ENCODE measurements at places on chromosomes 5 and 9.
A peak's percentile ranks its signal among the peaks of the same experiment; 100 is the strongest.

GRCh38 chr5:90438100-90438499, 28.5 kb upstream of the CETN3 start:
- DNase-seq, result no peak

GRCh38 chr9:4596165-4596922, 65.8 kb upstream of the PLPP6 start:
- DNase-seq, result peak; percentile 34

- DNase-seq, result no peak
These were observed 66.8 kb upstream of the NXNL2 start for GRCh38 chr9:88468226-88468625.

- no peak for DNase-seq
These were observed 60.4 kb downstream of the MTAP start for GRCh38 chr9:21862871-21863270.

GRCh38 chr5:109550077-109550476, 139.7 kb upstream of the MAN2A1 start:
- DNase-seq, result no peak

- DNase-seq, result no peak
These were observed 8.3 kb downstream of the QRFP start for GRCh38 chr9:130888146-130888885.

- peak; percentile 61 for DNase-seq
These were observed 17.1 kb downstream of the SCAI start for GRCh38 chr9:125126019-125126746.

GRCh38 chr9:89483592-89484474, 14.1 kb downstream of the SEMA4D start:
- no peak for DNase-seq

DNA sequence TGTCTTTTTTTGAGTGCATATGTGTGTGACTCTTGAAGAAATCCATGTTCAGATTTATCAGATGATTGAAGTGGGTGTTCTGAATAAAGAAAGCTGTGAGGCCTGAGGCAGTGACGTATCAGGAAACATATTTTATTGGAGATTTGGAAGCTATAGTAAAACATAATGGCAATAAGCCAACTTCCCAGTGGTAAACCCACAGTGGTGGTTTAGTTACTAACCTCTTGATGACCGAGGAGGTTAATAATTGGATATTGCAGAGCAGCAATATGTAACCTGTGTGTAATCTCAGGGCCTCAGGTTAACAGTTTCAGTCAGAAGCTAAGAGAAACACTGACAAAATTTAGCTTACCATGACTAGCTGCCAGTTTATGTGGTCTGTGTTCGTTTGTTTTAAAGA, 6.9 kb downstream of the RGMB start:
- no peak for DNase-seq

DNA sequence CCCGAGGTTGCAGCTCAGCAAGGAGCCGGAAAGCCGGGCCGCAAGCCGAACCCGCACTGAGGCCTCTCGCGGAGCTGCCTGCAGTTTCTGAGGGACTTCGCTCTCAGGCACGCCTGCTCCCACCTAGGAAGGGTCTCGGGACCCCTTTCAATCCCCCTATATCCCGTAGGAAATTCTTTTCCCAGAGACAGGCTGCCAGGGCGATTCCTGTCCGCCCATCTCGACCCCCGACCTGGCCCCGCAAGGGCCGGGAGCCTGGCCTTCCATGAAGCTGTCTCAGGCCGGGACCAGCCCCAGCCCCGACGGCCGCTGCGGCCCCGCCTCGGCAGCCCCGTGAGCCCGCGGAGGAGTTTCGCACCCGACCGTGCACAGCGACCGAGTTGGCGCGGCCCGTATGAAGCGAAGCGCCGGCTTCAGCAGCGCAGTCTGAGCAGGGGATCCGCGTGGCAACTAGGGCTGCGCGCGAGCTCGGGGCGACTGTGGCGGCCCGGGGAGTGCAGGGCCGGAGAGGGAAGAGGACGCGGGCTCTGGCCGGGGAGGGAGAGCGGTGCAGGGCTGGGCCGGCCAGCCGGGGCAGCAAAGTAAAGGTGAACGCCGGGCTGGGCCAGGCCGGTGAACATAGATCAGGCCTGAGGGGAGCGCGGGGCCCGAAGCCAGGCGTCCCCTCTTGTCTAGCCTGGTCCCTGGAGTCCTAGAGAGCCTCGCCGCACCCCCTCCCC, 977 bp upstream of the PRDM12 start:
- DNase-seq, result no peak

DNA sequence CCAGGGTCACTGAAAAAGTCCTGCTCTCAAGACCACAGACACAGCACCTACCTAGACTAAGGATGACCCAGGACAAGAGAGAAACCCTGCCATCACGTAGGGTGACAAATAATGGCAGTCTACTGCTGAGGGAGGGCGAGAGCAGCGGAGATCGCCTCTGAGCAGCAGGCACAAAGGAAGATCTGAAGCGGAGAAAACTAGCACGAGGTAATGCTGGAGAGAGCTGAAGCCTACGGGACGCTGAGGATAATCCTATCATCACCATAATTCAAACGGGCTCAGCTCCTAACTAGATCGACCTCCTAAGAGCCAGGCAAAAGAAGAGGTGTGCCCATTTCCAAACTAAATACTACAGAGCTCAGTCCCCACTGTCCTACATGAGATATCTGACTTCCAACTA, 41.3 kb downstream of the FBXO10 start:
- no peak for DNase-seq

DNA sequence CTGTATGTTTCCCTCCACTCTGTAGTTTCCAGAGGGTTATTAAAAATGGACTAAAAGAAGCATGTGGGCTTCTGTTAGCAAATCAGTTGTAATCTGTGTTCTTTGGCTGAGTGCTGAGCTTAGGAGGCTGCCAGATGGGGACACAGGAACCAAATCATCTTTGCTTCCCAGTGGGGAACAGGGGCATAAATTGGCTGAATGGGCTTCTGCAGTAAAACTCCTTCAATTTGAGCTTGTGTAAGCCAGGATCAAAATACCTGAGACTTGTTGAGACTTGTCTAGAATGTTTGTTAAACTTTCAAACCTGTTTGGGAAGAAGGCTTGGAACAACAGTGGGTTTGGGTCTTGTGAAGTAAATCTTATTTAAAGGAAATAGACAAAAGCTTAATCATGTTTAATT, 32.2 kb upstream of the TNFAIP8 start:
- DNase-seq, result no peak

DNA sequence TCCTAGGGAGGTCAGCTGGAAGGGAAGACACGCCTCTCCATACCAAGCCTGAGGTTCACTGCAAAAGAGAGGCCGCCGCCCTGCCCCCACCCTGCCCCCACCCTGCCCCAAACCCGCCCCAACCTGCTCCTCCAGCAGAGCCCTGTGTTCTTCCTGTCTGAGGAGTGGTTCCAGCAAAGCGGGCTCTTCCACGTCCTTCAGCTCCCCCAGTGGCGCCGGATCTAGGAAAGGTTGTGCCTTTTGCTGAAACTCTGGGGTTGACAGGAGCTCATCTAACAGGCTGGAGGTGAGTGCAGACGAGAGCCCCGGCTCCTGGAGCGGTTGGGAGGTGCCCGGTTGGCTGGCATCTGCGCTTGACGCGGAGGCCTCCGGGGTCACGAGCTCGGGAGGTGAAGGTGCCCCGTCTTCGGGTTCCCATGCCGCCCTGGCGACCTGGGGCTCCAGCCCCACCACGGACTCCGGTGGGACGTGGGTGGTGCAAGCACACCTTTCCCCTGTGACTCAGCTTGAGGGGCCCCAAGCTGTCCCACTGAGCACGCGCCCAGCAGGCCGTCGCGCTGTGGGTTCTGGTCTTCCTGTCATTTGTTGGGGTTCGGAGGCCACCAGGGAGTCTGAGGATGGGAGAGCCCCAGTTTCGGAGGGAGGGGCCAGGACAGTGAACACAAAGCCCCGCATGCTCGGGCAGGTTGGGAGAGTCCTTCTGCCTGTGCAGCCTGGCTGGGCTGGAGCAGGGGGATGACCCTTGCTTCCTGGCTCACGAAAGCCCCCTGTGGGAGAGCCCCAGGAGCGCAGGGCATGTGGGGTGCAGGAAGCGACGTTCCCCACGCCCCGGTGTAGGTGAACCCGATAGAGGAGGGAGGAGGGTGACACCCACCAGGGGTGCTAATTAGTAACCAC, 1467.1 kb downstream of the FOXD4L5 start:
- DNase-seq, result peak; percentile 46
